ENCODE measurements at places on chromosomes 16 and 17.
A peak's percentile ranks its signal among the peaks of the same experiment; 100 is the strongest.

DNA sequence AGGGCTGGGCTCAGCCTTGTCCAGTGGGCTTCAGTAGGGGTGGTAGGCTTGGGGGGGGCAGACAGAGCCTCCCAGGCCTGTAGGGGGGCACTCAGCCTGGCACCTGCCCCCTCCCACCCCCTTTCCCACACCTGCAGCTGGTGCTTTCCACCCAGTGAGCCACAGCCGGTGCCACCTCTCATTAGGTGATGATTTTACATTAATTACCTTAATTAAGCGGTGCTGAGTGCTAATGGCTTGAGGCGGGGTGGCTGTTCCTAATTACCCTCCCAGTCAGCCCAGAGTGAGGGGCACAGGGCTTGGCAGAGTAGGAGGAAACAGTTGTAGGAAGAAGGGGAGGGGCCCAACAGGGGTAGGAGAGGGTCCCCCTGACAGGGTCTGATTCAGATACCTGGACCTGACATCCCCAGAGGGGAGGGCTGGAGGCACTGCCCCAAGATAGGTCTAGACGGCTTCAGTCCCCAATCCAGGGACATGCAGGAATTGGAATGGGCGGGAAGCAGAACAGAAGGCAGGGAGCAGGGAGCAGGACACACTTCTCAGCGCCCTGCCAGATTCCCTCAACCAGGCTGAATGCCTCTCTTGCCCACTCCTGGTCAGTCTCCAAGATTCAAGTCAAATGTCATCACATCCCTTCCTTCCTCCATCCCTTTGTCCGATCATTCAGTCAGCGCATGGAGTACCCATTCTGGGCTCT, 26.5 kb upstream of the PHF12 start:
- DNase-seq: no peak

DNA sequence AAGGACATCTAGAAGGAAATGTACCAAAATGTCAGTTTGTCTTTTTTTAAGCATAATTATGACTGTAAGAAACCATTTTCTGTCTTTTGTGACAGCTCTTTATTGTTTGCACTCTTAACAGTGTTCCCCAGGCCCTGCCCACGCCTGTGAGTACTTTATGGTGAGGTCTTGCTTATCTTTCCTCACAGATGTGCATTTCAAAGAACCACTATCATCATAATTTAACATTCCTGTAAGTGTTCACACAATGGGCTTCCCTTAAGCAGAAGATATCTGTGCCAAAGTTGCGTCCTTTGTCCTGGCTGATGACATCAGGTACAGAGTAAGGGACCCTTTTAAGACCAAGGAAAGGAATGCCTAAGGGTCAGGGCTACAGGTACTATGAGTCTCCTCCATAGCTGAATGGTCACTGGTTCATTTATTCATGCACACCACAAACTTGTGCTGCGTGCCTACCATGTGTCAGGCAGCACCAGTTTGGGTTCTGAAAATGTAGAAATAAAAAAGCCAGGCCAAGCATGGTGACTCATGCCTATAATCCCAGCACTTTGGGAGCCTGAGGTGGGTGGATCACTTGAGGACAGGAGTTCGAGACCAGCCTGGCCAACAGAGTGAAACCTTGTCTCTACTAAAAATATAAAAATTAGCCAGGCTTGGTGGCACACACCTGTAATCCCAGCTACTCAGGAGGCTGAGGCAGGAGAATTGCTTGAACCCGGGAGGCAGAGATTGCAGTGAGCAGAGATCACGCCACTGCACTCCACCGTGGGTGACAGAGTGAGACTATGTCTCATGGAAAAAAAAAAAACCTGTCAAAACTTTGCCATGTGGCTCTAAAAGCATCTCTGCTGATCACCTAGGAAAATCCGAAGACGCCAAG, 55.4 kb upstream of the NLK start:
- no peak for DNase-seq

- DNase-seq: no peak
Observed at GRCh38 chr17:55383771-55384642, 37.6 kb downstream of the MMD start.

GRCh38 chr16:19749571-19750080, 31.6 kb downstream of the IQCK start:
- no peak for DNase-seq

DNA sequence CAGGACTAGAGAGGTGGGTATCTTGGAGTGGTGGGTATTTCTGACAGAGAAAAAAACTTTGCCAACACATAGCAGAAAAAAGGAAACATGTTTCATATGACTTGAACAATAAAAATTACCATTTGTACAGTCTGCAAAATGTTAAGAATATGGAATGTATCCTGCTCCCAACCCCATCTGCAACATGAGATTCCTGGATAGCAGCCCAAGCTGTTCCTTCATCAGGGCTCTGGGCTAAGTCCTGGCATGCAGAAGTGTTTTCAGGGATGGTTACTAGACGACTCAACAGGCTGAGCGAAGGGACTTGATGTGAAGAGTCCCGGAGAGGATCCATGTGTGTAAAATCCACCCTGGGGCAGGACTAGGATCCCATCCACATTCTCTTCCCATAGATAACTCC, 121.0 kb upstream of the IRX3 start:
- no peak for DNase-seq

DNA sequence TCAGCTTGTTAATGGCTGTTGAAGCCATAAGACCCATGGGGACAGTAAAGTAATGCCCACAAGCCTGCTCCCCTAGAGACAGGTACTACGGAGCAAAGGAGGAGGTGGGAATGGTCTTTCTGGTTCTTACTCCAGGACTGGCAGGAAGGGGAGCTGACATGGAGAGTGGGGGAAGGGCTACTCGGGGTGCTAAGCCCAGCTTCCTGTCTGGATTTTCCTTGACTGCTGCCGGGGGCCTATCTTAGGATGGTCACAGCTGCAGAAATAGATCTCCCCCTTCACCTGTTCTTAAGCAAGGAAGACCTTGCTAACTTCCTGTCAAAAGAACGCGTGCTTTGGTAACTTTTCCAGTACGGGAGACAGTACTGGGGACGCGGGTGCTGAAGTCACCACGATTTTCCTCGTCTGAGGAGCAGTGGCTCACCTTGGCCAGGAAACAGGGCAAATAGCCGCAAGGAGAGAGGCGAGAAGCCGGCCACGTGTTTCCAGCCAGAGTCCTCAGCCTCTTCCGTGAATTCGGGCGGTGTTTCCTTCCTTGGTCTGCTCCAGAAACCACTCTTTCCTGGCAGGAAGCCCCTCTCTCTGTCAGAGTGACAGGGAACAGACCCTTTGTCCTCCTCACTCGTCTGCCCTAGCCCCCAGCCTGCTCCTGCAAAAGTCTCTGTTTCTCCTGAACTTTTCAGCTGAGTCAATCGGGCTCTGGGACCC, 656 bp upstream of the PRR29 start:
- DNase-seq: no peak

DNA sequence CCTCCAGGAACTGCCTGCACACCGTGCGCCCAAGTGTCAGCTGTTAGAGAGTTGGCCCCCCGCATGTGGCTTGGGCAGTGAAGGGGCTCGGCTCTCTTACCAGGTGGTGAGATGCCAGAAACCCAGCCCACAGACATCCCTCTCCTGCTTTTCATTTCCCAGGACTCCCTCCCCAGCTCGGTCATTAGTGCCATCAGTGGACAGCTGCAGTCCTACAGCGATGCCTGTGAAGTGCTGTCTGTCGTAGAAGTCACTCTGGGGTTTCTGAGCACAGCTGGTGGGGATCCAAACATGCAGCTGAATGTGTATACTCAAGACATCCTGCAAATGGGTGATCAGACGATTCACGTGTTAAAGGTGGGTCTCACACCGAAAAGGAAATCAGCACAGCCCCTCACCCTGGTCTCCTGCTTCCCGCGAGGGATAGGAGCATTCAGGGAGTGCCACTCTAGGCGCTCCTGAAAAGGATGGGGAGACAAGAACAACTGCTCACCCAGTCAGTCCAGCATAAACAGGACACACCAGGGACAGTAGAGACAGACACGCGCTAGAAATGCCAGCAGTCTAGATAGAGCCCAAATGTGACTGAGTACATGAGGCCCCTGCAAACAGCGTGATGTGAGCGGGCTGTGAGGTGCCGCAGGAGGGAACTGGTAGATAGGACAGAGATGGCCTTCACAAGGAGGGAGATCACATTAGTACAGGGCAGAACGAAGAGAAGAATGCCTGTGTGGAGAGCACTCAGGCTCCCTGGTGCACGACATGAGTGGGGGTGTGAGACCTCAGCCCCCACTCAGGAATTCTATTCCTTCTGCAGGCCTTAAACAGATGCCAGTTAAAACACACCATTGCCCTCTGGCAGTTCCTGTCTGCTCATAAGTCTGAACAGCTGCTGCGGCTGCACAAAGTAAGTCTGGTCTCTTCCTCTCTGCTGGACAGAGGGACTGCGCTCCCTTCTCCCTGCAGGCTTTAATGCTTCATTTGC, 25.7 kb upstream of the ENDOV start:
- no peak for DNase-seq

DNA sequence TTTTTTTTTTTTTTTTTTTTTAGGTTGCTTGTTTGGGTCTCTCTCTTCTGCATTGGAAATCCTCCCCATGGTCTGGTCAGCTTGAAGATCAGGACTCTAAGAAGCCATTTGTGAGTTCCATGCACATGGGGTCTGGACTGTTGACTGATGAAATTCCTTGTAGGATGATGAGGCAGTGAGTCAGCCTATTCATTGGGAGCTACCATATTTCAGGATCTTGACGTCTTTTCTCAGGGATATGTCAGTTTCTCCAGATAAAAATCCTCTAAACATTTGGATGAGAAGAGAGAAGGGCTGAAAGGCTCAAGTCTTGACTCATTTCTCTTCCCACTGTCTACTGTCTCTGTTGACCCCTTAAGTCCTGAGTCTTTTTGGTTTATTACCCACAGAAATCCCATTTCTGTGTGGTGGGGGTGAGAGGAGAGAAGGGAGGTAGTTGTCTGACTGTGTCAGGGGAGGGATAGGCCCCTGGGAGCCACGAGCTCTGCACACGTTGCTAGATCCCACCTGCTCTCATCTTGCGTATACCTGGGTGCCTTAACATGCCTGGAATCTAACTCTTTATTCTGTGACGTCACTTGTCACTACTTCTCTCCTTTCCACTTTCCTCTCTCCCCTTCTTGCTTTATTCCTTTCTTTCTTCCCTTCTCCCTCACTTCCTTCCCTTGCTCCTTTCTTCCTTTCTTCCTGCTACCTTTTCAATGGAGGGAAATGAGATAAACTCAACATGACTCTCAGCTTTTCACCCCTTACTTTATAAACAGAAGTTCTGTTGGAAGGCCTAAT, 333.1 kb upstream of the XYLT1 start:
- no peak for DNase-seq

DNA sequence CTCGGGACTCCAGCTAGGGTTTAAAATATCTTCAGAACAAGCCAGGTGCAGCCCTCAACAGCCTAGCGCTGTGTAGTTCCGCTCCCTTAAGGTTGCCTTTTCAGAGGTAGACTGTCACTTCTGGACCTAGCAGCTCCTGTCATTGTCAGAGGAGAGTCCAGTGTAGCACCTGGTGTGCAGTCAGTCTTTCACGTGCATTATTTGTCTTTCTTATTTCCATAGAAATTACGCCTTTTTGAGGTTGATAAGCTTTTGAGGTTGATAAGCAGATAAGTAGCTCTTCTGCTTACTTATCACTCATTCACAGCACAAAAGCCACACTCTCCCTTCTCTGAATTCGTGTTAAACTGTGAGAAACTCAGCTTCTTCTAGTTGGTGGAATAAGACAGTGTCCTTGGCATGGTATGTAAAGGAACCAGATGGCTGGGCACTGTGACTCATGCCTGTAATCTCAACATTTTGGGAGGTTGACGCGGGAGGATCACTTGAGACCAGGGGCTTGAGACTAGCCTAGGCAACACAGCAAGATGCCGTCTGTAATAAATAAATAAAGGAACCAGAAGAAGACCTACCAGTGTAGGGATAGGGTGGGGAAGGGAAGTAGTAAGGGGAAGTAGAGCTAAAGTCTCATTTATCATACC, 10.2 kb downstream of the EEF2K start:
- DNase-seq: no peak

DNA sequence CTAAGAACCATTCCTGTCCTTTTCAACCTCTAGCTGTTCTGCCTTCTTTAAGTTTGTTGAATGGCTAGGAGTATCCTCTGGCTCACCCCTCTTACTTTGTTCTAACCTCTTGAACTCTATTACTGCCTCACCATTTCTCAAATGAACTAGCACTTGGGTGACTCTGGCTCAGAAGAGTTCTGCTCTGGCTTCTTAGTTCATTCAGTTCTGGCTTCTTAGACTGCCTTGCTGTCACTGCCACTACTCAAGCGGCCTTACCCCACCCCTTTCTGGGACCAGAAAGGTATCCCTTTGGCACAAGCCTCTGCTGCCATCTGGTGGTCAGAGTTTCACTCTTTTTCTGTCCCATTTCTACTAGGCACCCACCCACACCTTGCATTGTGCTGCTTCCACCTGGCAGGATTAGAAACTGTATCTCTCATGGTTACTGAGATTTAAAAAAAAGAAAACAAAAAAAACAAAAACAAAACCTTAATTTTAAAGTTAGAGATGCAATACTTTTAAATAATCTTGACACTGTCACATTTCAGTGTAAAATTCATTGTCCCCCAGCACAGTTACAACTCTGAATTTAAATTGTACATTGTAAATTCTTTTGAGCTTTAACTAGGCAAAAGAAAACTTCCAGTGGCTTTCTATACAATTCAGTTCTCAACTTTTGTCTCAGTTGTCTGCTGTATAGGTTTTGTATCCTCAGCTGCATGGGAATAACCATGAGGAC, 6.9 kb upstream of the ABCA10 start:
- DNase-seq: peak; percentile 38

- DNase-seq: no peak
Observed at GRCh38 chr16:87918338-87918737, 18.0 kb downstream of the CA5A start.

GRCh38 chr16:76906552-76906951, 284.4 kb upstream of the MON1B start:
- DNase-seq: no peak

DNA sequence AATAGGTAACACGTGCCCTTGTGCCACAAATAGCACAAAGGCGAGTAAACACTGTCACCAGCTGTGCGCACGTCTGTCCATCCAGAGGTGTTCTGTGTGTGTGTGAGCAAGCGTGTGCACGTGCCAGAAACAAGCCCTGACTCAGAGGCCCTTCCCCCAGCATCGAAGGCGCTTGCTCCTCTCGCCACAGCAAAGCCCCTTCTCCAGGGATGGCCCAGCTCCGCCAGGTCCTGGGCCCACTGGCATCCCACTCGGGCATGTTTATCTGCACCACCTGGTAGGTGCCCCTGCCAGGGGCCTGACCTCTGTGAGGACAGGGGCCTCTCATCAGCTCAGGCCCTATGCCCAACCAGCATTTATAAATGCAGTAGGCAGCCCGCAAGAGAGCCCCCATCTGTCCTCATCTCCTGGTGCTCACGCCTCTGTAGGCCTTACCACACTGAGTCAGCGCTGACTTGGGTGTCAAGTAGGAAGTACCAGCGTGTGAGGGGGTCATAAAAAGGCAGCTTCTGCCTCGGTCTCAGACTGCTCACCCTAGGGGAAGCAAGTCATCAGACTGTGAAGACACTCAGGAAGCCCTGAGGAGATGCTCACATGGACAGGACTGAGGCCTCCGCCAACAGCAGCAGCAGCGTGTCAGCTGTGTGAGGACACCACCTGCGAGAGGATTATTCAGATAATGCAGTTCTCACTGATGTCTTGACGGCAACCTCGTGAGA, 10.8 kb downstream of the TMEM235 start:
- DNase-seq: no peak

All from stimulated activated CD8-positive, alpha-beta memory T cell treated with anti-CD3 and anti-CD28 coated beads, Interleukin-7, amount 100 ng/mL, for 4 hours (primary cell).